Diencephalon (tissue), 1 donor: ENCODE measurements at places on chromosomes 1 and 21. TPM values are rescaled to one million over a fixed set of nuclear protein-coding genes. Genes with fewer than 3 reads are reported as not detected.

Gene RASAL2
- 51.0 TPM for total RNA-seq

Gene TLR5
- total RNA-seq = 1.8 TPM

Gene PRKCZ
- total RNA-seq = 77.3 TPM

Gene PDPN
- 11.8 TPM for total RNA-seq

Gene HSD3B1
- total RNA-seq = not detected

Gene CDK18
- total RNA-seq = 3.0 TPM

Gene OR2AJ1
- not detected for total RNA-seq

Gene TMEM81
- 3.9 TPM for total RNA-seq

Gene KLHDC7A
- total RNA-seq = 0.23 TPM

Gene RHEX
- not detected for total RNA-seq

Gene TNFSF18
- 1.8 TPM for total RNA-seq

Gene PTGFRN
- total RNA-seq = 72.0 TPM

Gene FAM72D
- 0.92 TPM for total RNA-seq

Gene RAB25
- total RNA-seq = not detected

Gene LRRC47
- total RNA-seq = 32.1 TPM

Gene TXLNA
- total RNA-seq = 26.3 TPM

Gene KHDRBS1
- 102 TPM for total RNA-seq

Gene GJB4
- not detected for total RNA-seq

Gene AMY1C
- not detected for total RNA-seq

Gene NCAM2
- total RNA-seq = 162 TPM

Gene LEPR
- total RNA-seq = 13.6 TPM

Gene LRRC38
- total RNA-seq = 0.46 TPM

Gene KCNJ10
- total RNA-seq = 5.5 TPM
